ENCODE measurements at places on chromosomes 3 and 15.

DNA sequence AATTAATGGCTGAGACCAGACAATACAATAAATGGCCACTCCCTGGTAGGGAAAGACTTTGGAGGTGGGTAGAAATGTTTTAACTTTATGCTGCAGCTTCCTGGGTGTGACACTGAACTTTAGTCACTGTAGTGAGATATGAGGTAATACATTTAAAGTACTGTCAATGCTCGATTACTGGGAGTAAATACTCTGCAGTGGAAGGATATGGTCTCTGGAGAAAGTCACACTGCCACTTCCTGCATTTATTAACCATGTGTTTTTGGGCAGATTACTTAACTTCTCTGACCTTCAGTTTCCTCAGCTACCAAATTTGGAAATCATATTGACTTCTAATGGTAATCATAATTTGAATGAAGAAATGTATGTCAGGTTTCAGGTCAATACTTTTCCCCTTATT, 317.1 kb upstream of the TGFBR2 start:
- DNase-seq = no peak

- DNase-seq = no peak
These were observed 32.2 kb upstream of the LACTB start for GRCh38 chr15:63089260-63090043.

- DNase-seq = no peak
These were observed 83.6 kb downstream of the NCEH1 start for GRCh38 chr3:172627057-172627809.

DNA sequence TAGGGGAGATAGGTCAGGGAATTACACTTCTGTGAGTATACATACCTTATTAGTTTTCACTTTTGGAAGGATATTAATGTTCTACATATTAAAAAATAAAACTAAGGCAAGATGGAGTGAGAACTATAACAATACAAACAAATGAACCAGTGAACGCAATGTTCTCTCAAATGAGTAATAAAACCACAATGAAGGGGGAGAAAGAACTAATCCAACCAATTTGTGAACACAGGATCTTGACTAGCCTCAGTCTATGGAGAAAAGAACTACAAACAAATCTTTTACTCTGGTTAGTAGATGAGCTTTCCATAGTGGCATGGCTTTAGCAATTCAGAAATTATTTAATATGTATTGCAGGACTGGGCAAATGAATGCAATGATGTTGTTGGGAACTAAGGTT, 26.9 kb upstream of the ATOSA start:
- DNase-seq = no peak

- no peak for DNase-seq
These were observed 618 bp upstream of the MON1A start for GRCh38 chr3:49930168-49930690.

- no peak for DNase-seq
These were observed 80.2 kb downstream of the ABI3BP start for GRCh38 chr3:100912976-100913545.

DNA sequence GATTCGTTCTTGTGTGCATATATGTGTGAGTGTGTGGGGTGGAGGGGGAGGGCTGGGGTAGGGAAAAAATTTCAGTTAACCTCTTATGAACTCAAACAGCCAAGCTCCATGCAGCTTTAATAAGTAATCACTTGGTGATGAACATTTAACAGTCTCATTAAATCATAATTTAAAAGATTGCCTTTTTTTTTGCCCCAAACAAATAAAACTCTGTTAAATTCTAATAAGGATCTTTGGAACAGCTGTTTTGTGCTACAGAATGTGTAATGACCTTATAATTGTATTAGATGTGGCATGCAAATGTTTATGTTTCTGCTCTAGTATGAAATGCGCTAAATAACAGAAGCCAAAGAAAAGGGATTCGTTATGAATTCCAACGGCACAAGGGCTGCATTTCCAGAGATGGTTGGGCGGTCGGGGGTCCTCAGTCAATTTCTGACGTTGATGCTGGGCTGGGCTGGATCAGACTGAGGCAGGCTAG, 80.0 kb upstream of the RORA start:
- DNase-seq = no peak

- no peak for DNase-seq
These were observed 193.0 kb downstream of the ATP10A start for GRCh38 chr15:25670025-25670554.

- no peak for DNase-seq
These were observed 338.1 kb upstream of the ARHGEF26 start for GRCh38 chr3:153783106-153783505.

- no peak for DNase-seq
These were observed 151.1 kb downstream of the ZNF385D start for GRCh38 chr3:21599890-21600289.

All from stimulated activated CD4-positive, alpha-beta T cell treated with anti-CD3 and anti-CD28 coated beads, Interleukin-1b, Interleukin-23, amount 100 ng/mL, for 1 hour (primary cell).